Fibroblast of upper back skin (primary cell): ENCODE measurements at places on chromosomes 1 and 21.

- no peak for DNase-seq
Measured at GRCh38 chr1:30286988-30287839, 436.2 kb downstream of the MATN1 start.

- DNase-seq: no peak
Measured at GRCh38 chr1:59055908-59056719, 240.8 kb upstream of the FGGY start.

DNA sequence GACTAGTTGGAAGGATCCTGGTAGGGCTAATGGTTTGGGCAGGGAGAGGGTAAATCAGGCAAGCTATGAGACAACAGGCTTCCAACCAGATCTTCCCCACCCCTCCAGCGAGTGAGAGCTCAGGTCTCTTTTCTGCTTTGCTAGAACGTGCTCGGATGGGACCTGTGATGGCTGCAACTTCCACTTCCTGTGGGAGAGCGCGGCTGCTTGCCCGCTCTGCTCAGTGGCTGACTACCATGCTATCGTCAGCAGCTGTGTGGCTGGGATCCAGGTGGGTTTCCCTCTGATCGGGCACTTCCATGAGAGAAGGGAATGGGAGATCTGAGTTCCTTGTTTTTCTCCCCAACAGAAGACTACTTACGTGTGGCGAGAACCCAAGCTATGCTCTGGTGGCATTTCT, 14.0 kb upstream of the SARS1 start:
- DNase-seq: no peak

DNA sequence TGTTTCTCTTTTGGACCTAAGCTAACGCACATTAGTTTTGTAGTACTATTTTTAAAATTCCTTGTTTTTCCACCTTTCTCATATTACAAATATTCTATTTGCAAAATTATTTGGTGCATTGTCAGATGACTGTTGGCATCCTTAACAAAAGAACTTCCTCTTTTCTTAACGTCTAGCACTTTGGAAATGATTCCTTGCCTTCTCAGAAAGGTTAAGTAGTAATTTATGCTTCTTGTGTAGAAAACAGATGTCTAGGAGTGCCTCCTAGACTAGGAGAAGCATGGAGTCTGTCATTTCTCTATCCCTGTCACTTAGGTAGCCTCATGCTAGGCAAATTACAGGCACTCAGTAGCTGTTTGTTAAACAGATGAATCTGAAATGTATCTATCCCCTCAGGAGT, 64.4 kb downstream of the HSPA13 start:
- DNase-seq: no peak

DNA sequence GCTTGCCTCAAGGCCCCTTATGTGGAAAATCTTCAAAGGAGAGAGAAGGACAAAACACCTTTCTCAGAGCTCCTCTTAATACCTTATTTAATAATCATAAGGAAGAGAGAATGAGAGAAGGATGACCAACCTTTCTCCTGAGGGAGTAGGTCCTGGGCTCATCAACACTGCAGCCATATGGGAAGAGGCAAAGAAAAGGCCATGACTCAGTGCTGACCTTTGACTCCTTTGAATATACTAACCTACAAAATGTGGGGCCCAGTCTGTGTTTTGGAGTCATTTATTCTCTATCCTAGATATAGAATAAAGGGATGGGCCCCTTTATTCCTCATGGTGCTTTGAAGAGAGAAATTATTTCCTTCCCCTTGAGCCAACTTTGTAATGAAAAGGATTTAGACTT, 38.3 kb downstream of the CAMSAP2 start:
- DNase-seq: no peak

DNA sequence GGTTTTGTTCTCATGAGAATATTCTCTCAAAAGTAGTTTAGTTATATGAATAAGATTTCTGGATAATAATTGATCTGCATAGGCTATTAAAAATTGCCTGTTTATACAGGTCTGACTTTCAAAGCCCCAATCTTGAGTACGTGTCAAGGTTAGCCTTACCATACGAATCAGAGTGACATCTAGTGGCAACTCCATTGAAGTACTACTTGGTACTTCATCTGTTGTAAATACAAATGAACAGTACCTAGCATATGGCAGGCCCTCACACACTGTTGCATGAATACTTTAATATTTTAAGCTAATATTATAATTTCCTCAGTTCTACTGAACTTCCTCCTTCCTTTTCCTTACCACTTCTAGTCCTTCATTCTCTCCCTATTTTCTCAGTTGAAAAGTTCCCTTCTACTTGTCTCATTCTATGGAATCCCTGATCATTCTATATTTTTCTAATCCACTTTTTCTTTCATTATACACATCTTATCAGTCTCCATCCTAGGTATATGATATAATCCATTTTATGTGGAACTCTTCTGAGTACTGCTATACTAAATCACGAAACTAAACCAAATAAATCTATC, 101.2 kb downstream of the AKT3 start:
- DNase-seq: peak; percentile 78

DNA sequence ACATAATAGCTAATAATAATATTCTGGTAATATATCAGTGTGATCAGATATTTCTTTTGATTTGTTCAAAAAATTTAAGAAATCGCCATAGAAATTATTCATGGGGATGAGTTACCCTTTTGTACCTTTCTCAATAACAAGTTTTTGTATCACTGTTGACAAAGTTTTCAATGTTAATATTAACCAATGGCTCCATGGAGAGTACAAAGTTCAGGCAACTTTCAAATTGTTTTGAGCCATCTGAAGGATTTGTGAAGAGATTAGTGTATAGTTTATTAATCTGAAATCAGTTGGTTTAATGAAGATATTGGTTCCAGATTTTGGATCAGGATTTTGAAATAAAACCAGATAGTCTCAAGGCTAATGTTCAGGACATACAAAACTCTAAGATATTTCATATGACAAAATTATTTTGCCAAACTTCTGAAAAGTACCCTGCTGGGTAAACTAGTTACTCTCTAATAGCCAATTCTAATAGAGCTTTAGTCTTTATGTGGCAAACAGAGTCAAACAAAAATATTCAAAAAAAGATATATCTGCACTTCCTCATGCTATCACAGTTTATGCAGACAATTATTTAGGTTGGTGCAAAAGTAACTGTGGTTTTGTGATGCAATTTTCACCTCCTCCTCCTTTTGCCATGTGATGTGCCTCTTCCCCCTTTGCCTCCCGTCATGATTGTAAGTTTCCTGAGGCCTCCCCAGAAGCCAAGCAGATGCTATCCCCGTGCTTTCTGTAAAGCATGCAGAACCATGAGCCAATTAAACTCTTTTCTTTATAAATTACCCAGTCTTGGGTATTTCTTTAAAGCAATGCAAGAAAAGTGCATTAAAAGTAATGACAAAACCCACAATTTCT, 1105.0 kb downstream of the PLA2G4A start:
- DNase-seq: no peak

GRCh38 chr1:94514095-94514727, 27.3 kb downstream of the F3 start:
- DNase-seq: peak; percentile 22

DNA sequence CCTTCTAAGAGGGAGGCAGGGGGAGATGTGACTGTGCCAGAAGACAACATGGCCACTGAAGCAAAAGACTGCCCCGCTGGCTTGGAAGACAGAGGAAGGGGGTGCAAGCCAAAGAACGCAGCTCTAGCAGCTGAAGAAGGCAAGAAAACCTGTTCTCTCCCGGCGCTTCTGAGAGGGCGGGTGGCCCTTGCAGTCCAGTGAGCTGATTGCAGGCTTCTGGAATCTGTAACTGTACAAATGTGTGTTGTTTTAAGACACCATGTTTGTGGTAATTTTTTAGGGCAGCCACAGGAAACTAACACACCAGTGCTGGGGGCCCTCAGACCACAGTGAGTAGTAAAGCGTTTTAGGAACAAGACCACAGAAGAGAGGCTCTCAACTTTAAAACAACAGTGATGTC, 47.0 kb downstream of the CD46 start:
- DNase-seq: peak; percentile 19

- peak; percentile 92 for DNase-seq
Measured at GRCh38 chr21:46056450-46056903, 41.4 kb upstream of the COL6A2 start.

DNA sequence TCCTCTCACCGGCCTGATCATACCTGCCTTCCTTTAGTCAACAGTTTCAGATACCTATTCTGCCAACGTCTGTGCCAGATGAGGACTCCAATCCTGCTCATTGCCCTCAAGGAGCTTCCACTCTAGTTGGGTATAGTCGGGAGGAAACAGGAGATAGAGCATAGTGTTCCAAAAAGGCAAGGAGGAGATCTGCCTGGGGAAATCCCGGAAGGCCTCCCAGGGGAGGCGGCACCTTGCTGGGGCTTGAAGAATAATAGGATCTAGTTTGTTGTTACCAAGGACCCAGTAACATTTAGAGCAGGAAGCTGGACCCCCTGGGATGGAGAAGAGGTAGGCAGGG, 12.3 kb downstream of the LDLRAP1 start:
- DNase-seq: no peak

- DNase-seq: no peak
Measured at GRCh38 chr1:203638950-203639349, 12.3 kb downstream of the ATP2B4 start.

DNA sequence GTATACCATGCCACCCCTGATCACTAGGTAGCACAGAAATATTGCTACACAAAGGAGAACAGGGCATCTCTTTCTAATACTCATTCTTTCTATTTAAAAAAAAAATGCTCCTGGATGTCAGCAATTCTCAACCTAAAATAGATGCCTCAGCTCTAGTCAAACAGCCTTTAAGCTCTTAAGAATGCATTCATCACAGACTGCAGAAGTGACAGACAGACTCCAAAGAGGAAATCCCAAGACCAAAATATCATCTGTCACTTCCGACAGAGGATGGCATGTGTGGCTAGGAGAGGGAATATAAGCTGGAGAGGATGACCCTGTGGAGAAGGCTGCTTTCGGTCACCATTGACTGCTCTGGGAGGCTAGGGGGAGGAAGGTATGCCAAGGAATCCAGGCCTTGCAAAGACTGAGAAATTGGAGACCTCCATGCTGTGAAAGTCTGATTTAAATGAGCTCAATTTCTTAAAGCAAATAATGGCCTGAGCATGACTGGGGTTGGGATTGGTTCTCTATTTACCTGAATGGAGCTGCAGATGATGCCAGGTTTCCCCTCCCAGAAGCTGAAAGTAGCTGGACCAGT, 277.4 kb downstream of the BRINP2 start:
- DNase-seq: no peak

GRCh38 chr1:205294934-205295333, 26.6 kb downstream of the NUAK2 start:
- no peak for DNase-seq

GRCh38 chr1:54238353-54239034, 38.5 kb downstream of the MRPL37 start:
- DNase-seq: no peak

DNA sequence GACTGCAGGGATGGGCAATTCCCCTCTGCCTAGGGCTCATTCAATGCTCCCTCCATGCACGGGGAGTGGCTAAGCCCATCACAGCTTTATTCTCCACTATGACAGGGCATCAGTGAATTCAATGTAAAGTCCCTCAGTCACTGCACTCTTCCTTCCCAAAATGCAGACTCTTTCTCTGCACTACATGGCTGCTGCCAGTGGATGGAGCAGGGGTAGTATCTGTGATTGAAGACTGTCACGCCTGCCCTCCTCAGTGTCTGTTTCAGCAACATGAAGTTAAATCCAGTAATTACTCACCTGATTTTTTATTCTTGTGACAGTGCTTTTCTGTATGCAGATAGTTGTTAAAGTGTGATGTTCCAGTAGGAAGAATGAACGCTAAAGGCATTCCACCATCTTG, 1323.2 kb downstream of the AMY1C start:
- no peak for DNase-seq

DNA sequence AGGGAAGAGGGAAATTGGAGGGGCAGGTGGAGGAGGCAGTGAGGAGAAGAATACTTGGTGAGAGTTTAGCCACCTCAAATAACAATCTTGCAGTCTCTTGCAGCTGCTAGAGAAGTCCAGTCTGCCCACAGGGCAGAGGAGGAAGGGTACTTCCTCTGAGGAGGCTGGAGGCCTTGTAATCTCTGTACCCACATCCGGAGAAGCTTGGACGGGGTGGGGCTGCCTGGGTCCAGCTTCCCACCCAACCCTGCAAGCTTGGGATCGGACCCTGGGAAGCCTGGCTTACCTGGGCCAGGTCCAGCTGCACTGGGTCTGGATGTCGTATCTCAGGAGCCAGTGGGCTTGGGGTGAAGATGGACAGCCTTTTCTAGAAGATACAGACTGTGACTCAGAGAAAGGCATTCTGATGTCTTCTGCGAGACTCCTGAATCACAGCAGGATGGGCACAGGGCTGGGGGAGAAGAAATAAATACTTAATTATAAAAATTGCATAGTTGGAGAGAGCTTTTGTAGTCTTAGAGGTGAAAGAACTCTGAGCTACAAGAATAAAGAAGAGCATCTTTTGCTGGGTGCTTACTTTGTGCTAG, 111.8 kb upstream of the JUN start:
- peak; percentile 26 for DNase-seq

- peak; percentile 91 for DNase-seq
Measured at GRCh38 chr1:203557390-203557789, 63.4 kb downstream of the OPTC start.

DNA sequence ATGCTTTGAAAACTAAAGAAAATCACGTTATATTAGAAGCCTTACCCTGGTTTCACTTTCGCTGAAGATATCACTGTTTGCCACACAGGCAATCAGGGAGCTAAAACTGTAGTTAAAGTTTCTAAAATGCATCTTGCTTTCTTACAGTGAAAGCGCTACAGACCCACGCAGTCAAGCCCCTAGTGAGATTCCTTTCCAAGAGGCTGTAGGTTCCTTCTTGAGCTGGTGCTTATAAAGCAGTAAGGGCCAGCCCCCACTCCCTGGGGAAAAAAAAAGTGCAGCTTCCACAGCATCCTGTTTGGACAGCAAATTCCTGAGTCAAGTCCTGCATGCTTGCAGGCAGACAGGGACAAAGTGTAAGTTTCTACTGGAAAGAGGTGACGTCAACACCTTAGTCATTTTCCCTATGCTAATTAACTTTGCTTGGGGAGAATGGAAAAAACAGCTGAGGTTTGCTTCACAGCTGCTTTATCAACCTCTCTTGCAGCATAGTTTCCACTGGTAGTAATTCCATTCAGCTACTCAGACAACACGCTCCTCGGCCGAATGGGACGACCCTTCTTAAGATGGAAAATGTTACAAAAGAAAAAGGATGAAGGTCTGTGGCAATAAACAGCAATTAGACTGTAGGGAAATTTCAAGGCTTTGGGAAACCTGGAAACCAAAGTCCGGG, 14.7 kb upstream of the KCNE1 start:
- peak; percentile 100 for DNase-seq

DNA sequence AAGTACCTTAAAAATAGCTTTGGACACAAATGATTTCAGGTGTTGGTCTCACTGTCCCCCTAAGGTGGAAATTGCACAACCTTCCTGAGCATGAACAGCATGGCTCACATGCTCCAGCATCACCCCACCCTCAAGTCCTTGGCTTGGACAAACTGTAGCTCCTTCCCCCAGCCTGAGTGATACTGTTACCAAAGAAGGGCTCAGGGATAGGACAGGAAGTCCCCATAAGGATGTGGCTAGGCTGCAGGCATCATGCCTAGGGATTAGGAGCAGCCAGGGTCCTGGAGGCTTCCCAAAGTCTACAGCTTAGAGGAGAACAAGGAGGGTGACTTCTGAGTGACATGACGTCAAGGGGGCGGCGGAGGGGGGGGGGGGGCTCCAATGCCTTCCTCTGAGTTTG, 10.1 kb downstream of the FAM78B start:
- no peak for DNase-seq

- DNase-seq: peak; percentile 85
Measured at GRCh38 chr21:31326522-31327242, 17.4 kb downstream of the TIAM1 start.

- DNase-seq: peak; percentile 83
Measured at GRCh38 chr1:219174460-219175211, 958 bp downstream of the LYPLAL1 start.
